CD4-positive, alpha-beta T cell treated with Interferon alpha-2 for 1 hour (primary cell): ENCODE measurements at places on chromosomes 4 and X.
A peak's percentile ranks its signal among the peaks of the same experiment; 100 is the strongest.

DNA sequence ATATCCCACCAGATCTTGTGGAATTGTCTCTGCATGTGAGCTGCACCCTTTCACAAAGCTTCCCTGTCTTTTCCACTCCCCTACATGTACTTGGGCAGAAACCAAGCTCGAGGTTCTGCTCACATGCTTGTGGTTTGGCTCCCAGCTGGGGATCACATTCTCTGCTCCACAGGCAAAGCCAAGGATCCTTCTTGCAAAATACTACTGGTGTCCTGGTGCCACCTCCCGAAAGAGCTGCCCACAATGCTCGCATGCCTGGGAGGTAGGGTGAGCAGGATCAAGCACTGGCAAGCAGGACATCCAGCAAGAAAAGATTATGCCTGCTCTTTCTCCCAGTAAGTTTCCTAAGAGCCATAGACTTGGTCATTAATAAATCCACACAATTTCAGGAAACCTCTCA, 45.1 kb upstream of the PPARGC1A start:
- DNase-seq = no peak

- no peak for DNase-seq
Observed at GRCh38 chr4:5237086-5237660, 185.9 kb downstream of the STK32B start.

- no peak for DNase-seq
Observed at GRCh38 chrX:94633237-94633636, 959.2 kb downstream of the FAM133A start.

DNA sequence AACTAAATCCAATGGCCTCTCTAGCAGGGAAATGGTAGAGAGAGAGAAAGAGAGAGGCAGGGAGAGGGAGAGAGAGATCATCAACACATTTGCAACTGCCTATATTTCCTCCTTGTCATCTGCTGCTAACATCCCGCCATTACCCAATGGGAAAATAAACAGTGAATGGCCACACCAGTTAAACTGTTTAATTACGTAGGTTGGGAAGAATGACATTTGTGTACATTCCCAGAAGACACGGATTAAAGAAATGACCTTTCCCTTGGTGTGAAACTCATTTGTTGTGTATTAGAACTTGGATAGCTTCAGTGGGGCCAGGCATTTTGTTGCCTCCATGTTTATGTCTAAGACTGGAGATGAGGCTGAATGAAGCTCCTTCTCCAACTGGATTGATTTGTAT, 95.8 kb upstream of the GPC4 start:
- no peak for DNase-seq

DNA sequence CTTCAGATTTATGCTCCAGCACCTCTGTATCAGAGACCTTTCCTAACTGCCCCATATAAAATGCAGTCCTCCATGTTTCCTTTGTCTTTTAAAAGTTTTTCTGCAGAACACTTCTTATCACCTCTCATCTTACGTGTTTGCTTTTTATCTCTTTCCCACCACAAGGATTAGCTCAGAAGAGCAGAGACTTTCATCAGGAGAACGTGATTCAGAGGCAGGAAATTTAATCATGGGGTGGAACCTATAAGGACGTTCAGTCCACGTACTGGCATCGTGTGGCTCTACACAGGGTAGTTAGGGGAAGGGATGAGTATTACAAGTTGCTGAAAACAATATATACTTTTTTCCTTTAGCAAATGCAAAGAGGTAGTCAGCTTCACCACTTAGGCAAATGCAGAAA, 98.7 kb downstream of the SORBS2 start:
- no peak for DNase-seq

DNA sequence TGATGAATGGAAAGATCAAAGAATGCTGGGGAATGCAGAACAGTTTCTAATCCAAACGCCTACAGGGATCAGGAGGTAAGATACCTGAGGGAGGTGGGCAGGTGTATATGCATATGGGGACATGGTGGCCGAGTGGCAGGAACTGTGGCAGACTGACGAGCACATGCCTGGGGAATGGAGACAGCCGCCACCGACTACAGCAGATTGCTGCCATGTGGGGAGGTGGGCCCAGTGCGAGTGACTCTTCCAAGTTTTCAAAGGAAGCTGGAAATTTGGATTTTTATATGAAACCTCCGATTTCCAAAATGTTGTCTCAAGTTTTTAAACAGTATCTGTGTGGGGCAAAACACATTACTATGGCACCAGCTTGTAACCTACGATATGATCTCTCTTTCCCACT, 9.9 kb downstream of the ZNF827 start:
- no peak for DNase-seq

GRCh38 chr4:159604781-159605180, 501.9 kb downstream of the RAPGEF2 start:
- DNase-seq = no peak

GRCh38 chr4:148676344-148676743, 234.1 kb upstream of the NR3C2 start:
- DNase-seq = no peak

- no peak for DNase-seq
Observed at GRCh38 chr4:25095837-25096236, 64.4 kb downstream of the SEPSECS start.

GRCh38 chrX:40201329-40201885, 103.6 kb upstream of the BCOR start:
- peak; percentile 53 for DNase-seq

DNA sequence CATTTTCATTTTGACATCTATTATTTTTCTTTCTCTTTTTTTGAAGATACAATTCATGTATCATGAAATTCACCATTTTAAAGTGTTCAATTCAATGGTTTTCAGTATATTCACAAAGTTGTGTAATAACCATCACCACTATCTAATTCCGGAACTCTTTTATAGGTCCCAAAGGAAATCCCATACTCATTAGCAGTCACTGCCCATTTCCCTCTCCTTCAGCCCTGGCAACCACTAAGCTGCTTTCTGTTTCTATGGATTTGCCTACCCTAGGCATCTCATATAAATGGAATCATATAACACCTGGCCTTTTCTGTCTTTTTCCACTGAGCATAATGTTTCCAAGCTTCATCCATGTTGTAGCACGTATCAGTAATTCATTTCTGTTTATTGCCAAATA, 3.2 kb upstream of the FGF2 start:
- DNase-seq = no peak

- no peak for DNase-seq
Observed at GRCh38 chr4:37243722-37244582, 591 bp upstream of the NWD2 start.

DNA sequence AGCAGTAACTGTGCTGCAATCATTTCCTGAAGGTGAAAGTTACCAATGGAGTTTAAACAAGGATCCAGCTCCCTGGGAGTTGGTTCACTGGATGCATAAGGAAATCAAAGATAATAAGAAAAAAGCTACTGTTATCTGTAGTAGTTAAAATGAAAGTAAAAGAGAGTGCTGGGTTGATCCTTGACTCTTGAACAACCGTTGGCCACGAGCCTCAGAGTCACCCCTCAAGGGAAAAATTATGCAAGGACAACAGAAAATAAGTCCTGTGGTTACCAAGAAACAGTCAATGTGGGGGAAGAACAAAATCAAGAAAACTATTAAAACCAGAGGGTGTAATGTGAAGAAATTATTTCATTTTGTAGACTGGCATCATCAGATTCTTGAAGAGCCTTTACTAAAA, 49.7 kb upstream of the DDIT4L start:
- no peak for DNase-seq

DNA sequence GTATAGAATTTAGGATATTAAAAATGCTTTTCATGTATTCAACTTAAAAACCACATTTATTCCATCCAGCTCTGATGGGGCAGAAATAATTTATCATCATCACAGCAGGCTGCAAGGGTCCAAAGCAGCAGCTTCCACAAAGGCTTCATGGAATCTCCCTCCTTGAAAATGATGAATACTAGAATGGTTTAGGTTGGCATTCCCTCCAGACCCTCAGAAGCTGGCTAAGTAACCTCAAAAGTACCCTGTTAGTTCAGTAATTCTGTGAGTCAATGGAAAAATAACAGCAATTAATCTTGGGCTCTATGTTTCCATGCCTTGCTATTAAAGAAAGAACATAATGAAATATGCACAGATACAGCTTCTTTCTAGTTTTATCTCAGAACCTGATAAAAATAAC, 594.9 kb upstream of the DIPK2B start:
- no peak for DNase-seq

GRCh38 chr4:73669410-73670183, 49.4 kb upstream of the RASSF6 start:
- DNase-seq = no peak

DNA sequence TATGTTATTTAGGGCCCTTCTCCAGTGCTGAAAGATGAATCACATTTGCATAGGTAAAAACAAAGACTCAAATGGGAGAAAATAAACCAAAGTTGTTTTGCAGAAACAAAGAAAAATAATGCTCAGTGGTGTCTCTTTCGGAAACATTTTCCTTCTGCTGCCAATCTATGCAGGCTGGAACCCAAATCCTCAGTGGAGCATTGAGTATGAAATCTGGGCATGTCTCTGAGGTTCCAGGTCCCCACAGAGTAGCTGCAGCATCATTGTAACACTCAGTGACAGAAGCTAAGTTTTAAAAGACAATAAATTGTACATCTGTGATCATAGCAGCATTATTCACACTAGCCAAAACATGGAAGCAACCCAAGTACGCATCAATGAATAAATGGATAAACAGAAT, 303.6 kb downstream of the FBXW7 start:
- DNase-seq = no peak

DNA sequence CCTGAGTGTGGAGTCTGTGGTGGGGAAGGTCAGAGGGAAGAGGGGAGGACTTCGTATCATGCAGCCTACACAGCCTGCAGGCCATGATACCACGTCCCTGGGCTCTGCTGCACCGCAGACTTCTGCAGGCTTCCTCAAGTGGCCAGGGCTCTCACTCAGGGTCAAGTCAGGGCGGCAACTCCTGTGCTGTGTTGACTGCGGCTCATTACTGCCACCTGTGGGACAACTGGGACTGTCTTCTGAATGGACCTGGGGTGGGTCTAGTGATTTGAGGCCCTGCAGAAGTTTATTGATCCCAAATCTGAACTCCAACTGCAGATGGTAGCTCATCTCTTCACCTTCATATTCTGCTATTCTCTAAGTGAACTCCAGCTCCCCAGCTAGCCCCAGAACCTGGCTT, 167.1 kb downstream of the NSUN7 start:
- peak; percentile 7 for DNase-seq

- no peak for DNase-seq
Observed at GRCh38 chr4:107210450-107211239, 174.5 kb upstream of the DKK2 start.

DNA sequence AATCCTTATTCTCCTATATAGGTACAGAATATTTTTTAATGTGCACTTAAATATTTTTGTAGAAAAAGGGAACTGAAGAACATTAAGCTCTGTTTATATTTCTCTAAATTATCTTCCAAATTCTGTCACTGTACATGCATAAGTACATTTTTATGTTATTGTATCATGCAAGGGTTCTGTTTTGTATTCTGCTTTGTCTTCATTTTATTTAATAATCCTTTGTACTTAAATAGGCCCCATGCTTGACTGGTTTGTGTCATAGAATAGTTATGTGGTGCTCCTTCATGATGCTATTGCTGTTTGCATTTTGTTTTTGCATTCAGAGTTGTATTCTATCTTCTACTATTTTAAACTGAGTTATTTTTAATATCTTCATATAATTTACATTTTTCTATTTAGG, 111.9 kb upstream of the EDNRA start:
- no peak for DNase-seq

GRCh38 chrX:132737743-132738142, 220.7 kb downstream of the HS6ST2 start:
- peak; percentile 36 for DNase-seq

GRCh38 chrX:106906361-106906760, 3.2 kb upstream of the RIPPLY1 start:
- DNase-seq = no peak

DNA sequence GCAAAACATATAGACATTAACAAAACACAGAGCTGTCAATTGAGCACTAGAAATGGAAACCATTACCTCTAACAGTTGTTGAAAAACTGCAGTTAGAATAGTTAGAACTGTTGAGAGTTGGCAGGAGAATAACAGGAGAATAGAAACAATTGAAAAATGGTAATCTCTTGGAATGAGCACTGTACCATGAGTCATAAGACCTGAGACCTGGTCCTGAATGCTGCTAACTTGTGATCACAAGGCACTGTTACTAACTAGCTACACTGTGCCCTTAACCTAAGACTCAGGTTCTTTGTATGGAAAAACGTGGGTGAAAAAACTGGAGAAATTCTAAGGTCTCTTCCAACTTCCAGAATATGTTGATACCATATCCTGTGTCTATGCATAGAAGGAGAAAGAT, 29.3 kb downstream of the FAM114A1 start:
- DNase-seq = no peak

DNA sequence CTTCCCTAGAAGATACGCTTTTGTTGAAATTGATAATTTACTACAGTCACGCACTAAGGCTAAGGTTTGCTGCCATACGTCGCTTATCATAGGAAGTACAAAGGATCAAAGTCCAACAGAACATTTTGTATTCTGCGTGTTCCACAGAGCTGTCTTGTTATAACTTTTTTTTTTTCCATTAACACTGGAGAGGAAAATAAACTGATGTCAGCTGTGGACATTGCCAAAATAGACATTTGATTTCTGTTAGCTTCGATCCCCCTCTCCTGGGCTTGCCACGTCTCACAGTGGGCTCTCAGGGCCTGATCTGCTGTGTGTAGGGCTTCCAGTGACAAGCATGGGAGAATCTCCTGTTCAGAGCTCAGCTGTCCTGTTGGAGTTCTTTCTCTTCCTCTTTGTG, 93.3 kb downstream of the SPATA18 start:
- DNase-seq = no peak

DNA sequence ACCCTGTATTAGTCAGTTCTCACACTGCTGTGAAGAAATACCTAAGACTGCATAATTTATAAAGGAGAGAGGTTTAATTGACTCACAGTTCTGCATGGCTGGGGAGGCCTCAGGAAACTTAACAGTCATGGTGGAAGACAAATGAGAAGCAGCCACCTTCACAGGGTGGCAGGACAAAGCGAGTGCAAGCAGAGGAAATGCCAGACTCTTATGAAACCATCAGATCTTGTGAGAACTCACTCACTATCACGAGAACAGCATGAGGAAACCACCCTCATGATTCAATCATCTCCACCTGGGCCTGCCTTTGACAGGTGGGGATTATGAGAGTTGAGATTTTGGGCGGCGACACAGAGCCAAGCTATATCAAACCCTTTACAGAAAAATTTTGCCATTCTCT, 722.4 kb downstream of the RAB28 start:
- no peak for DNase-seq

- no peak for DNase-seq
Observed at GRCh38 chr4:48739560-48740019, 40.5 kb downstream of the FRYL start.

DNA sequence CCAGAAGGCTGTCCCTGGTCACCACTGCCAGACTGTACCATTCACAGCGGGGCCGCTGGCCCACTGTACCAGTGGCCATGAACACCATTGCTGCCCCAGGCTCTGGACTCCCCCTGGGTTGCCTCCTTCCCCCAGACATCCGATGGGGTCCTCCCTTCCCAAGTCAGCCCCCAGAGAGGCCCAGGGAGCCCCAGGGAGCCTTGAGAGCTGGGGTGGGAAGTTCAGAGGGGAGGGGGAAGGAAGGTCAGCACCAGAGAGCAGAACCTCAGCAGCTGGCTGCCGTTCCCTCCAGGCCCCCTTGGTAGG, 441 bp upstream of the ARHGAP4 start:
- DNase-seq = no peak

GRCh38 chr4:118865091-118865708, 23.5 kb upstream of the SYNPO2 start:
- no peak for DNase-seq
